ENCODE measurements at places on chromosomes 2 and 18.

DNA sequence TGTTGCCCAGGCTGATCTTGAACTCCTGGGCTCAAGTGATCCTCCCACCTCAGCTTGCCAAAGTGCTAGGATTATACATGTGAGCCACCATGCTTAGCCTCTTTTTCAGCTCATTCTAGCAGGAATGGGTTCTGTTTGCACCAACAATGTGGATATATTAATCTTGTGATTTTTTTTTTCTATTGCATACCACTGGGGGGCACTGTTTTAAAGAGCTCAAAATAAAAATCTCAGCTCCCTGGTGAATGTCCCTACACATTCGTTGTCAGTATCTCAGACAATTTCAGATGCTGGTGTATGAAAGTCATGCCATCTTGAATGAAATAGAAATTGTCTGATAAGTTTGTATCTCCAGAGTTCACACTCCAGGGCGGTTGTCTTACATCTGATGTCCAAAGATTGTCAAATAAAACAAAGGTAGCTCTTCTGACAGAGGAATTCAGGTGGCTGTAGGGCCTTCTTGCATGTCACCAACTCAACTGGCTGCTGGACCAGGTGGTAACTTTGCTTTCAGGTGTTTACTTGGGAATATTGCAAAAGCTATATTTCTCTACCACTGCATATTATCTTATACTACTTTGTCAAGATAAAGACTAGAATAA, 3.1 kb upstream of the MATN3 start:
- no peak for DNase-seq

DNA sequence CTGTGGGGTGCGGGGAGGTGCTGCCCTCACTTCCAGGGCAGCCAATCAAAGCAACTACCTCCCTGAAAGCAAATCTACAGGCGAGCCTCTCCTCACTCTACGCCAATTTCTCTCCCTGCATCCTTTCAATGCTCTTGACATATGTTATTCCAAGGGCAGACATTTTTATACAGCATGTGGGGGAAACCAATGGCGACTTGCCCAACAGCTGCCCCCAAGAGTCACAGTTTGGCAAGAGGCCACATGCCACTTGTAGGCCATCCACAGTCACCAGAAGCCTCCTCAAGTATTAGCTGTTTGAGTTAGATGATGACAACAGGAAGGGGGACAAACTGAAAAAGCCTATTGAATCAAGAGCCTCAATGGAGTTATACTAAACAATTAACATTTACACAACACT, 114.6 kb downstream of the MYO5B start:
- DNase-seq: no peak

DNA sequence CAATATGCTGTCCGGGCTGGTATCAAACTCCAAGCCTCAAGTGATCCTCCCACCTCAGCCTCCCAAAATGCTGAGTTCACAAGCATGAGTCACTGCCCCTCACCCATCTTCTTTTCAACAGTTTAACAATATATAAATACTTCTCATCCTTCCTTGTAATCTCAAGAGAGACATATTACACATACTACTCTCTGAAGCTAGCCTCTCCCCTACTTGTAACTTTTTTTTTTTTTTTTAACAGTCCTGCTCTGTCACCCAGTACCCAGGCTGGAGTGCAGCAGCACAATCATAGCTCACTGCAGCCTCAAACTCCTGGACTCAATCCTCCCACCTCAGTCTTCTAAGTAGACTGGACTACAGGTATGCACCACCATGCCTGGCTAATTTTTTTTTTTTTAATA, 5.7 kb downstream of the GFPT1 start:
- no peak for DNase-seq

DNA sequence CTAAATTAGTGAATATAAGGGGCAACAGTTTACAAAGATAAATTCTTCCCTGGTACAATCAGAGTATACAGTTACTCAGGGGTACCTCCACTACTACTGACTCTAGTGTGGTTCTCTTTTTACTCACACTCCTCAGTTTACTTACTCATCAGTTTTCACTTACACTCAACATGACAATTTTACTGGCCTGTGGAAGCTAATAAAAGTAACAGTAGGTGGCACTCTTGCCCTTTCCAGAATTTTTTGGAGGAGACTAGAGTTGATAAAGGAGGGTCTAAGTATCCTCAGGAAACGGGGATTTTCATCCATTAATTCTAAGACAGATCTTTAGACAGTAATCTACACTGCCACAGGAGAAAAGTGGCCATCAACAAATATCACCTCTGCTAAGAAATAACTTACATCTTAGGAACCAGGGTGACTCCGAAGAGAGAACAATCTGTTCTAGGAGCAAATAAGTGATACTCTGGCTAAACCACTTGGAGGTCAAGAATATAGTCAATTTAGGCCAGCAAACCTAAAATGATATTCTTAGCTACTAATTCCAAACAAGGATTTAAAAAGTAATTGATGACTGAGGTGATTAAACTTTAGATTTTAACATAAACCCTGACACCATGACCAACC, 61.3 kb downstream of the ATL2 start:
- DNase-seq: no peak

DNA sequence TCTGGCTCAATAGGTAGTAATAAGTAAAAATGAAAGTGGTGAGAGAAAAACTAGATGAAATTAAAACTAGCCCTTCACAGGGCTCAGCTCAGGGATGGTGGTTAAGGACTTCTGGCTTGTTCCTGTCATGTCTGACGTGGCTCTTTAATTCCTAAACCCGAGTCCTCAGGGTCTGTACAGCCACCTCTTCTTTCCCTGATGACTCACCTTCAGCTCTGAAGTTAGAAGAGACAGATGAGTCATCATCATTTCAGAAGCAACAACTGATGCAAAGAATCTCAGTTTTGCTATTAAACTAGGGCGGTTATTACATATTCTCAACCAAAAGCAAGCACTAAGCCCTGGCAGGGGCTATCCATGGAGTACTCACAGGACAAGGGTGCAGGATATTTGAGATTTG, 24.0 kb upstream of the ITGB6 start:
- no peak for DNase-seq

- no peak for DNase-seq
Measured at GRCh38 chr2:157150747-157151146, 106.8 kb upstream of the GALNT5 start.

DNA sequence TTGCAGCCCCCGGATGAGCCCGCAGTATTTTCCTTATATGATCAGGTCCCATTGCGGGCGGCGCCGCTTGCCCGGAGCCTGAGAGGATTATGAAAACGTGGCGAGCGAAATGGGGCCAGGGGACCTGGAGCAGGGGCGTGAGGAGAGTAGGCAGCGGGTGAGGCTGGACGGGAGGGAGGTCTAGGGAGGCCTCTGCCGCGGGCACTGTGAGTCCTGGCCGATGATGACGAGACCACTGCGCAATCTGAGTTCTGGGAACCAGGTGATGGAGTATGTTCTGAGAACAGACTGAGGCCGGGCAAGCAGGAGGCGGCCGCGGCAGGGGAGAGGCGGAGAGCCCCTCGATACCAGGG, 790 bp upstream of the ACAA2 start:
- DNase-seq: no peak

GRCh38 chr2:220175967-220176366, 548.5 kb downstream of the SLC4A3 start:
- no peak for DNase-seq

DNA sequence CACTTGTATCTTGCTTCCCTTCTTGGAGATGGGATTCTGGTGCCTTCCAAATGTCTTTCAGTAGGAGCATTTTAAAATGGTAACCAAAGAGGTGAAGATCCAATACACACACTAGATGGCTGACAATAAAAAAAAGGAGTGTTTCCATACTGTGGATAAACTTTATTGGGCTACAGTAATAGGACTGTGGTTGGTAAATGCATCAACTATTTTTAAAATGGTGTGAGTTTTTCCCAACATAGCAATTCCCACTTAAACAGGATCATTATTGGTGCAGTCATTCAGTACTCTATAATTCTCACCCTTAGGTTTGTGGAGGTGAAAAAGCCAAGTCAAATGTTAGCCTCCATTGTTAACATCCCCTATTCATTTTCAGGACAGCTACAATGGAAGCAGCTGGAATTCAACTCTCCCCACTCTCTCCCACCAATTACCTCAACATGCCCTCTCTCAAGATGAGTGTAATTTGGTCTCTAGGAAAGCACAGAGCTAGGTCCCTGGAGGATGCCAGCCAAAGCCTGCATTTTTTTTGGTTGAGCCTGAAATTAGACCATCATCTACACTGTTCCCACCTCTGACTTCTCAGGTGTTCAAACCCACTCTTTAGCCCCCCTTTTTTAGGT, 273.3 kb downstream of the TCF4 start:
- no peak for DNase-seq

DNA sequence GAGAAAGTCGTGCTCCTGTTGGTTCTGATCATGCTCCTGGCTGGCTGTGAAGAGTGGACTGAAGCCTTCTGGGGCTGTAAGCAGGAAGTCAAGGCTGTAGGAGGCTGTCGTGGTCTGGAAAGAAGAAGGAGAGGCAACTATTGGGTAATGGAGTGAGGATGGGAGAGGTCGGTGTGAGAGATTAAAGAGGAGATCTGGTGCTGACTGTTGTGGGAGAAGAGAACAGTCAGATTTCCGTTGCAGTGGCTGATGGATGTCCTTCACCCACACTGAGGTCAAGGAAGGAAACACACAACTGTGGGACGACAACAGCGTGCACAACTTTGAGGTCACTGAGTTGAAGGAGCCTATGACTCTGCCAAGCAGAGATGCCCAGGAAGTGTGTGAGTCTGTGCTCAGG, 2.8 kb upstream of the PSMD1 start:
- DNase-seq: no peak

- no peak for DNase-seq
Measured at GRCh38 chr18:75173125-75173432, 35.9 kb downstream of the PTGR3 start.

GRCh38 chr18:49473721-49474120, 13.3 kb upstream of the DYM start:
- DNase-seq: no peak

DNA sequence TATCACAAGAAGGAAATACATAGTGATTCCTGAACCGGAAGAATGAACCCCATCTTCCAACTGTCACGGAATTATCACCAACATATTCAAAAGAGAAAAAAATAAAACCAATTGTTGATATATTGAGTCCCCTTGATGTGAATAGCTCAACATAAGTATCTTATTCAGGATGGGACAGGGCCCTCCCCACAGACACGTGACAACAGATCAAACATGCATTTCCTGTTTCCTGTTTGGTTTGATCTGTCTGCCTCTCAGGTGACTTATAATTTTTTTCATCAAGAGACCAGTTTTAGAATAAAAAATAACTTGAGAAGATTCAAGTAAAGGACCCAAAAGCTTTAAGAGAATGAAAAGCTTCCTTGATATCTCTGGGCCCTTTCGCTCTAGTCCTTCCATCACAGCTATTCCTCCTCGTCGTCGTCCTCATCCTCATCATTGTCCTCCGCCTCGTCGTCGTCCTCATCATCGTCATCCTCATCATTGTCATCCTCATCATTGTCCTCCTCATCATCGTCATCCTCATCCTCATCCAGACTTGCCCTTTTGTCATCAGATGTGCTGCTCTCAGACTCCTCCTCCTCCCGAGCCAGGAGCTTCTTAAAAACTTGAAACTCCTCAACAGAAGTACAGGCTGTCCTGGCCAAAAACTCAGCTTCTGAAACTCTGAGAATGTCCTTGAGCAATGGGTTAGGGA, 6.3 kb downstream of the MTERF4 start:
- no peak for DNase-seq

DNA sequence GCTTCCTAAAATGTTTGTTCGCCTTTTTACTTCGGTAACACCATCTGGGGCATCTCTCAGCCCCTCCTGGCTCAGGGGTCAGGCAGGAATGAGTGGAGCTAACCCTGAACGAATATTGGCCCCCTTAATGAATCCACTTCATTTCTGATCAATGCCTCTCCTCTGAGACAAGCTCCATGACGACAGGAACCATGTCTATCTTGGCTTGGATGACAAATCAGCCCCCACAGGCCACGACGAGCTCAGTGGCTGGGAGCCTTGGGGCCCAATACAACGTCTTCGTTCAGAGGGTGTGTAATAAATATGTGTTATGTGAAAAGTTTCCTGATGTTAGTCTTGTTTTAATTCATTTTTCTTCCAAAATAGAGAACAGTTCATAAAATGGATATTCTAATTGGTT, 133.0 kb downstream of the COL6A3 start:
- no peak for DNase-seq

GRCh38 chr2:62208758-62209114, 12.8 kb downstream of the B3GNT2 start:
- no peak for DNase-seq

DNA sequence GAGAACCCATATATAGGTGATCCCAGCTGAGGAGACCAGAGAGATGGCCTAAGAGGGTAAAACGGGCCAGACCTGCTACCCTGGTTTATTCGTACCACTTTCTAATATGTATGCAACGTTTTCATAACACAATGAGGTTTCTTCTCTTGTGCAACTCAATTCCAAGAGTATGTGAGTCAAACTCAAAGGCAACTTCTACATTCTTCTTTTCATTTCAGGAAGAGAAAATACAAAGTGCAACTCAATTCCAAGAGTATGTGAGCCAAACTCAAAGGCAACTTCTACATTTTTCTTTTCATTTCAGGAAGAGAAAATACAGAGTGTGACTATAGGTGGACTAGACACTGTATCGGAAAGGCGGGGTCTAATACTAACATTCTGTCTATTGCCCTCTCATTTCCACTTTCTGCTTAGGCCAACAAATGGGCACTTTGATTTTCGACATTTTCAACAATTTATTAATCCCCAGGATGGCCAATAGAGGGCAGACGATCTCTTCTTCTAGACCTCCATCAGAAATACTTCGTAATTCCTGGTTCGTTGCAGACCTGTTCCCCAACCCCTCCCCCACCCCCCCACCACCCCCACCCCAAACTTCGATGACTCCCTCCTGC, 3.7 kb upstream of the CRIM1 start:
- DNase-seq: no peak

DNA sequence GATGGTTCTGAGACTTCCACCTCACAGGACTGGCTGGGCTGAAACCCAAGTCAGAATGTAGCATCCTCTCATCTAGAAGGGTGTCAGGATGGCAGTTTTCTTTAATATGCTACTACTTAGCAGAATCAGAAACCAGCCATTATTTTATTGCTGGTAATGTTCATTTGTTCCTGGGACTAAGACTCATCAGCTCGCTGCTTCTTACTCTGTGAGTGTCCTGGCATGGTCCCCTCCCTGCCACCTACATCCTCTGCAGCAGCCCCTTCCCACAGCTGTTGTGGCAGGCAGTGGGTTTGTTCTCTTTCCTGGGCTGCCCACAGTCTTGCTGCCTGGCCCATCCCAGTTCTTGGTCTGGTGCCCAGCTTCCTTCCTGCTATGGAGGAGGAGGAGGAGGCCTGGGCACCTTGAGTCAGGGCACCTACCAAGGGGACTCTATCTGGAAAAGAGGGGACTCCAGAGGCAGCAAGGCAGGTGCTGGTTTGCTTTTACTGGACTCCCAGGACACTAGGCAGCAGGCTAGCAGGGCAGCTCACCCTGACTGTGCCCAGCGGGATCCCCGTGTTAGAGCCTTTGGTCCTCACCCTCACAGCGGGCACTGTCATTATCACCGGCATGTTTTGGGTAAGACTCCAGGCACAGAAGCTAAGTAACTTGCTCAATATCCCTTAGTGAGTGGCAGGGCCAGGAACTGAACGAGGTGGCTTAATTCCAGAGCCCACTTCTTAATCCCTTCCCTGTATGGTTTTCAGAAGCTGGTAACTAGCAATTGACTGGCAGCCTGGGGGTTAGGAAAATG, 62.1 kb downstream of the LRRFIP1 start:
- no peak for DNase-seq
